ENCODE measurements at places on chromosomes 5 and 9.
A peak's percentile ranks its signal among the peaks of the same experiment; 100 is the strongest.

DNA sequence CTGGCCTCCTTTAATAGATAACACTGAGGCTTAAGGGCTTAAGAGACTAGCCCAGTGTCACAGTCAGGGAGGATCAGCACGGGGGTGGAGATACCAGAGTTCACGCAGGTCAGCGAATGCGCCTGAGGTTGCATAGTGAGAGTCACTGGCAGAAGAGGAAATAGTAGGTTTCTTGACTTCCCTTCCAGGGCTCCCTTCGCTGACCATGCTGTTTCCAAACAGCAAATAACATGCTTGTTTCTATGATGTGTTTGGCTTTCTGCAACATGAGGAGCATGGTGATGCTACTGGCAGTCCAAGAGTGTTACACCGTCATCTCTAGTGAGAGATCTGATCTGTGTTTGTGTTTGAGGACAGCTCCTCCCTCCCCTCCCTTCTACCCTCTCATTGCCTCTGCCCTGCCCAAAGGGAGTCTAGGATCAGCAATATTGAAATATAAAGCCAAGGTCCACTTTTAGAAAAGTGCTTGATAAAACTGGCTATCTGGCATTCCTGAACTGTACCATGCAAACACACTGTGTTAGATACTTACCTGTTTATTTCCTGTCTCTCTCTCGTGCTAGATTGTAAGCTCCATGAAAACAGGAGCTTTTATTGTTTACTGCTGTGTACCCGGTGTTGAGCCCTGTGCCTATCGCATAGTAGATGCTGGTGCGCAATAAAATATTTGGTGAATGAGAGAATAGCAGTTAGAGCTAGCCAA, 12.3 kb downstream of the TLE4 start:
- no peak for DNase-seq

DNA sequence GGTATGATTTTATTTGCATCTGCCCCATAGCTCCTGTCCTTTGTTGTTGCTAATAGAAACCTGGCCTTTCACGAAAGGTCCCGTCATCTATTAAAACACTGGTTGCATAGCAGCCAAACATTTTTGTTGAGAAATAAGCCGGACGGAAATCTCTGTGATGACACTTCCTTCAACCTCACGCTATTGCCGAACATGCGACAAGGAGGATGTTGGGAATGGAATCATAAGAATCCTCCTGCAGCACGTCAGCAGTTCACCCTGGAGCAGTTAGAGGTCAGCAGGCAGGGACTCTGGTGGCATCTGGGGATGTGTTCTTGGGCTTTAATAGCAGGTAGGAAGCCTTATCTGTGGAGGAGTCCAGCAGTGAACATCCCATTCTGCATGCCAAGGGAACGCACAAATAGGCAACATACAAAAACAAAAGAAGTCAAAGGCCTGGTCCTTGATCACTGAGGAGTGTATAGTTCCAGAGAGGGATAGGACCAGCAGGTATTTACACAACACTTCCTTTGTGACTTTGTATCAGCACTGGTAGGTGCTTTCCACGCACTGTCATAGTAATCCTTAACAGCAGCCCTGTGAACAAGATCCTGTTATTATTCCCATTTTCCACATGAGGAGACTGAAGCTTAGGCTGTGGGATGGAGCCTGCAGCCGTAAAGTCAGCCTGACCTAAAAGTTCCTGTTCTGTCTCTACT, 33.4 kb downstream of the ARHGAP26 start:
- no peak for DNase-seq

DNA sequence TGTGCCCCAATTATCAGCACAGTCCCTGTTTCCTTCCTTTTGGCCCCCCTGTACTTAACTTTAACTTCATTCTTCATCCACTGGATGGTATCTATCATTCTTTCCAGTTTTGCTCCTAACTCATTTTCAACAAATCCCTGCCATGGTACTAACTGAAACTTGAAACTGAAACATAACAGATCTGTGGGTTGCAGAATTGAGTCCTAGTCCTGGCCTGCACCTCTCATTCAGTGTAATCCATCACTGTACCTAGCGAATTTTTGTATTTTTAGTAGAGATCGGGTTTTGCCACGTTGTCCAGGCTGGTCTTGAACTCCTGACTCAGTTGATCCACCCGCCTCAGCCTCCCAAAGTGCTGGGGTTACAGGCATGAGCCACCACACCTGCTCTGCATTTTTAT, 15.3 kb upstream of the PIK3R1 start:
- DNase-seq, result no peak

GRCh38 chr5:55481293-55481855, 53.4 kb downstream of the PLPP1 start:
- DNase-seq, result no peak

DNA sequence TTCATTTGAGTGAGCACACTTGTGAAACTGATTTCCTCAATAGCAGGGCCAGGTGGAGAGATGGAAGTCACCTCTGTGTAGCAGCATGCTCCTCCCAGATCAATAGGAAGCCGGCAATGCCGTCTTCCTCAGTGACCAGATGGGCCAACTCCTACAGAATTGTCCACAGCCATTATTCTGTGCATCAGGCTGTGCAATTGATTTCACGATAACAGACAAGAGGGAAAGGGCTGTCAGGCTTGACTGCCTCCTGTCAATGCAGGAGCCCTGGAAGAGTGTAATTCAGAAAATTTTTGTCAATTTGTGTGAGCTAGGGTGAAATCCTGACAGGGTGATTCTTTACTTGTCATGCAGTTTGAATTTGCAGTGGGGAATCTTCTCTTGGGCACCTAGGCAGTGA, 838.4 kb upstream of the NUDT12 start:
- no peak for DNase-seq

DNA sequence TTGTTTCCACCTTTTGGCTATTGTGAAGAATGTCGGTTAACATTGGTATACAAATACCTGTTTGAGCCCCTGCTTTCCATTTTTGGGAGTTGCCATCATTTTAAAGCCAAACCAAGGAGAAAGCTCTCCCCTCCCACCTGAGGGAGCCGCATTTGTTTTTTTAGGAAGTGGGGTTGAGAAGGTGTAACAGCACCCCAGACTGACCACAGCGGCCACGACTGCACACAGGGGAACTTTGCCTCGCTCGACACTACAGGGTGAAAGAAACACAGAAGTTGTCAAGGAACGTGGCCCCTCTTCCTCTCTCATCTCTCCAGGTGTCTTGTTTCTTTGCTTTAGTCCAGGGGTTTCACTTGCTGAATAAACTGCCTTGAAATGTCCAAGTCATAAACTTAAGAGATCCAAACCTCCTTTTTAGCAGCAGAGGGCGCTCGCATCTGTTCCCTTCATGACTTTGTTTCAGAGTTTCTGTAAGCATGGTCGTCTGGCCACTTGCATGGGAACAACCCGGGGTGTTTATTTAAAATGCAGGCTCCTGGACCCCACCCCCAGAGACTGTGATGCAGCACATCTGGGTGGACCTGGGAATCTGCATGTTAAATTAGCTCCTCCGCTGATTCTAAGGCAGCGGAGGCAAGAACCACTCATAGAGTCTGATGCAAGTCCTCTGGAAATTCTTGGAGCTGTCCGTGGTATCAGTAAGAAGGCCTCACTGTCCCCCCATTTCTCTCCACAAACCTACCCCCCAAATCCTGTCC, 2.1 kb upstream of the TTLL11 start:
- peak; percentile 3 for DNase-seq

DNA sequence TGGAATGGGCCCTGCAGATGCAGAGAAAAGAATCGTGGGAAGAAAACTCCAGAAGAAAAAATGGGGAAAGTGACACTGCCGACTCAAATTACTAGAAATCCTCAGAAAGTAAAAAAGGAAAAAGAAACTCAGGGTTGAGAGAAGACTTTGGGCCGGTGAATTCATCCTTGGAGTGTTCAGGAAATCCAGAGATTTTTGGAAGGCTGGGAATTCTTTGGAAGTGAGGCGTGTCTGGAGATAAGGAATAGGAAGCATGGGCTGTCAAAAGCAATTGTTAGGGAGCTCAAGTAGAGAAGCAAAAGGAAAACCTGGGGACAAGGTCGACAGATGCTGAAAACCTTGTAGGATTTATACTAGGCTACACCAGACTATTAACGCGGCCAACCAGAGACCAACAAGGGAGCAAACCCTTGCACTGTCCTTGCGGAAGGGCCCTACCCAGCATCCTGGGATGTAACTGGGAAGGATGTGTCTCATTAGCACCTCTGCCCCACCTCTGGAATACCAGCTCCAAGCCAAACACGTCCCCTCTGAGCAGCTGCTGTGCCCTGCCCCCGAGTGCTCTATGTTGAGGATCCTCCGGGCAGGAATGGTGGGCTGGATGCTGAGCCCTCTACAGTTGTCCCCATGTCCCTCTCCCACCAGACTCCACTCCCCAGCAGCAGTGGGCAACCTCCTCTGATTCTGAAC, 11.6 kb downstream of the DAB2IP start:
- DNase-seq, result no peak

DNA sequence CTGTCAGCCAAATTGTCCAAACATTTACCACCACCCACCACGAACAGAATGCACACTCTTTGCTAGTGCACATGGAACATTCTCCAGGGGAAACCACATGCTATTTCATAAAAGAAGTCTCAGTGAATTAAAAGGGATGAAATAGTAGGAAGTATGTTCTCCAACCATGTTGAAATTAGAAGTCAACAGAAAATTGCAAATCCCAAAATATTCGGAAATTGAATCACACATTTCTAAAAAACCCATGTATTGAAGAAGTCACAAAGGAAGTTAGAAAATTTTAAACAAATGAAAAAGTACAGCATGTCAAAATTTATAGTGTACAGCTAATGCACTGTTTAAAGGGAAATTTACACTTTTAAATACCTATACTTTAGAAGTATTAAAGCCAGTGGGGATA, 50.8 kb downstream of the TGFBR1 start:
- DNase-seq, result no peak

GRCh38 chr5:123095798-123096120, 6.7 kb downstream of the PRDM6 start:
- DNase-seq, result no peak

DNA sequence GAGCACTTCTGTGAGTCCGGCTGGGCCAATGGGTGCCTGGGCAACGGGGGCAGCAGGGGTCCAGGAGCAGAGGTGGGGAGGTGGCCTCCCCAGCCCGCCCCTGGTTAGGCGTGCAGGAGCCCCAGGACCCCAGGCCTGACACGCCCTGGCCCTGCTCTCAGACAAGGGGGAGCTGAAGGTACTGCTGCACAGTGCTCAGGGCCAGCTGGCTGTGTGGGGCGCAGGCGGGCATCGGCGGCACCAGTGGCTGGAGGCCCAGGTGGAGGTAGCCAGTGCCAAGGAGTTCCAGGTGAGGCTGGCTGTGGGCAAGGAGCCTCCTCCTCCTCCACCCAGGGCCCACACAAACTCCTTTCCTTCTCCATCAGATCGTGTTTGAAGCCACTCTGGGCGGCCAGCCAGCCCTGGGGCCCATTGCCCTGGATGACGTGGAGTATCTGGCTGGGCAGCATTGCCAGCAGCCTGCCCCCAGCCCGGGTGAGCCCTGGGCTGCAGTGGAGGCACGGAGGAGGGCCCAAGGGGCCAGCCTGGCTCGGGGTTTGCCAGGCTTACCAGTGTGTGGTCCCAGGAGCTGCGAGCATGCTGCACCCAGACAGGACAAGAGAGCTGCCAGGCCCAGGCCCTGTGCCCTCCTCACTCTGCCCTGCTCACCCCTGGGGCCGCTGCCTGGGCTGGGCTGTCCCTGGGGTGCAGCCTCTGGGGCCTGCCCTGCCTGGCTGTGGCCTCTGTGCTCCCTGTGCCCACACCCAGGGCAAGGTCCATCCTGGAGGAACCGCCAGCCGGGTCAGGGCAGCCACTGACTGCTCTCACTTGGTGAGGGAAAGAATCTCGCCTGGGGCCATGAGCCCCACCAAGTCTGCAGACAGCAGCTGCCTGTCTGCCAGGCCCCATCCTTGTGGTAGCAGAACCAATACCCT, 7.0 kb downstream of the MAMDC4 start:
- DNase-seq, result peak; percentile 31

GRCh38 chr9:715743-716400, 125.6 kb upstream of the DMRT1 start:
- DNase-seq, result no peak

DNA sequence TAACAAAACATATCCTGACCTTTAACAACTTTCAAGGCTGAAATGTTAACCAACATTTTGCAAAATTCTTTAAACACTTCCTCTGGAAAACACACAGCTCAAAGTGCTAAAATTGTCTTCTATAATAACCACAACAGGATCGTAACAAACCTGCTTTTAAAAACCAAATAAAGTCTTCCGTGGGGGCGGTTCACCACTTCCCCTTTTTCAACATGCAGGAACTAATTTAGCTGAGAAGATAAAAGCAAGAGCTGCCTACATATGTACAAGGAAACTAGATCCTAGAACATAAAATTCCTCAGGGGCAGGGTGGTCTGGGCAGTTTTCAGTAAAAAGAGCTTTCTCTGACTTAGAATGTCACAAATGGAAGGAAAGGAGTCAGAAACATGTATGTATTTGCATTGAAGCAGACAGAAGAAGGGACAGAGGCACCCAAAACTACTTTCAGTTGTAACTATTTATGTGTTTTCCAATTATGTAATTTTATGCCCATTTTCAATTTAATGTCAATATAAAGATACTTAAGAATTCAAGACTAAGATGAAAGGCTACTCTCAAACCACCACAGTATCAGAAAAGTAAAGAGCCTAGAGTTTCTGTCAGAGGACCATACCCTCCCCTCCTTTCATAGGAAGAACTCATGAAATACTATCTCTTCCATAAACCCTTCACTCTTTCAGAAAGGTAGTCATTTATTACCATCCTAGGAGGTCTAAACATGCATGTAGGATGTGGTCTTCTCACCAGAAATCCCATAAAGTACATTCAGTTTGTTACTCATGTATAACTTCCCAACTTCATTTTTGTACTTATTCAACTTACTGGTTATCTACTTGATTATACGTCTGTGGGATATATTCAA, 185.9 kb upstream of the RASA1 start:
- no peak for DNase-seq

DNA sequence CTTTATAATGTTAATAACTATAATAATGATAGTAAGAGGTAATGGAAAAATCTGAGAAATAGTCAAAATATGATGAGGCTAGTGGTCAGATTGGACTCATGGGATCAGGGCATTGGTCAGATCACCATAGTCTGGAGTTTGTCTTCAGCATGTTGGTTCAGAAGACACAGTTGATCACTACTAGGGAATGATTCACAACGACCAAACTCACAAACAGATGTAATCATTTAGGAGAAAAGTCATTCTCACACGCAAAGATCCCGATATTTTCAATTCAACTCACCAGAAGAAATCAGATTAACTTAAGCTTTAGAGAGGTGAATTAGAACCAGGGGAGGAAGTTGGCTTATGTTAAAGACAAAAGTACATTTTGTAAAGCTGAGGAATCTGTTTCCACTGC, 131.8 kb downstream of the LURAP1L start:
- DNase-seq, result no peak

GRCh38 chr5:64156261-64156660, 9.4 kb upstream of the RNF180 start:
- no peak for DNase-seq

DNA sequence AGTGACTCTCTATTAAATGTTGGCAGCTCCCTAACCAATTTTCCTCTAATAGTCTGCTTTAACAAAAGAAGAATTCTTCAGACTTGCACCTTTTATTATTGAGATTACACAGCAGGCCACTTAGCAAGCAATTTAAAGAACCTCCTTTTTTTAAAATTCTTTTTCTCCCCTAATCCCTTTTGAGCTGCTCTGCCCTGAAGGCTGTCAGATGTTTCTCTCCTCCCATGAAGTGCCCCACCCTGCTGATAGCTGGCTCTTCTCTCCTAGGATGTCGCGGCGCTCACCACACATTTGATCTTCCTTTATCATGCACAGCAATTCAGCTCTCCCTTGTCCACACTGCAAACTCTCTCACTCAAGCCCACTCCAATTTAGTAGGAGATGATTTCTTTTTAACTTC, 1471.1 kb upstream of the ACO1 start:
- no peak for DNase-seq

GRCh38 chr9:133492061-133493021, 13.4 kb upstream of the SLC2A6 start:
- peak; percentile 3 for DNase-seq
